Endodermal cell (in vitro differentiated cells): ENCODE measurements at places on chromosomes 2 and 18. TPM values are rescaled to one million over a fixed set of nuclear protein-coding genes. Genes with fewer than 3 reads are reported as not detected.

GRCh38 chr2:4527416-4527815 is 824.0 kb downstream of the DCDC2C start:
- DNase-seq = no peak

- DNase-seq = no peak
These were observed 50.6 kb upstream of the RNF152 start for GRCh38 chr18:61943175-61943964.

DNA sequence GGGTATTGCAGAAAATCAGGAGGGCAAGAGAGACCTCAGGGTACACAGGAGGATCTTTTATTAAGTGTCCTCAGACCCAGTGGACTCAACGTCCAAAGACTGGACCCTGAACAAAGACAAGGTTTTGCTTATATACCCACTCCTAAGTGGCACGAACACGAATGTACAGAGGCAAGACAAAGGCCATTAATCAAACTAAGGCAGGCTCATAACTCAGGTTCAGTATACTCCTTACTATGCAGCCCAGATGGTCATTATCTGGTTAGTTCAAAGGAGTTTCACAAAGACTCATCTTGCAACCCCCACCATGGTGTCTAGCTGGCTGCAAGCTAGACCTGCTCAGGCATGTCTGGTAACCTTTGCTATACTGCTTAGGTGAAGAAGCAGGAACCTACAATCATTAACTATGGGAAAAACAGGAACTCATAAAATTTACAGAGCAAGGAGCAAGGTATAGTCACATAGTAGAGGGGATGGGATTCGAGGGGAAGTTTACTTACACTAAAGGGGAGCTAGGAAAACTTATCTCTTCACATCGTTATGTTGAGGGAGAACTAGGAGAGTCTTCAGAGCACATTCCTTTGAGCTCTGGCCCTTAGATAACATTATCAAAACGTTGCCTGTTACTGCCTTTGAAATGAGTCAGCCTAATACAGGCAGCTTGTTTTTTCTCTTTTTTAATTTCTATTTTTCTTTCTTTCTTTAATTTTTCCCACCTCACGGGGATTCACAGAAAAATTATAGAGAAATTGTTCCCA is 33.9 kb downstream of the SLC4A3 start:
- peak; percentile 40 for DNase-seq

DNA sequence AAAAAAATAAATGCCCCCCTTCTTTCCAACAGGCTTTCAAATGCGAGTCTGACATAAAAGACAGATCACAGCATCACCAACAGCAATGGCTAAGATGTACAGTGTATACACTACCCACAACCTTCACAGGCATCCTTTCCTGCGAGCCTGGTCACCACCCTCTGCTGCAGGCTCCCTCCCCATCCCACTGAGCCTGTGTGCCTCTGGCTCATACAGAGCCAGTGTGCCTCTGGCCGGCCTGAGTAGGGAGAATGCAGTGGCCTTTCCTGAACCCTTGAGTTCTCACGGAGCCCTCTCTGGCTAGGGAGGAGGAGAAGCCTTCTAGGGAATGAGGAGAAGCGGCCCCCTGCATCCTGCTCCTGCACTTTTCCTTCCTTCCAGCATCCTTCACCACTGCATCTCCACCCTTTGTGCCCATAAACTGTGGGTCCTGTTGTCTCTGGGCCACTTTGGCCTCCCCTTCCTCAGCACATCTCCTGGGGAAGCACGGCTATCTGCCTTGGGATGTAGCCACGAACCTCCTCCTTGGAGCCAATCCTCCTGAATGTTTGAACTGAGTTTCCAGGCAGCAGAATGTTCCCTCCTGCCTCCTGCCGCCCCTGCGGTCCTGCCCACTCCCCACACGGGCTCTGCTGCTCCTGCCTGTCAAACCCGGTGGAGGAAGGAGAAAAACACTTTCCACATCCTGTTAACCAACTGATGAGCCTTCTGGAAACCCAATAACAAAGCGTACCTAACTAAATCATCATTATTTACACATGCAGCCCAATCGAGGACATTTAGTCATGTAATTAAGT is 22.5 kb downstream of the GYPC start:
- DNase-seq = no peak

DNA sequence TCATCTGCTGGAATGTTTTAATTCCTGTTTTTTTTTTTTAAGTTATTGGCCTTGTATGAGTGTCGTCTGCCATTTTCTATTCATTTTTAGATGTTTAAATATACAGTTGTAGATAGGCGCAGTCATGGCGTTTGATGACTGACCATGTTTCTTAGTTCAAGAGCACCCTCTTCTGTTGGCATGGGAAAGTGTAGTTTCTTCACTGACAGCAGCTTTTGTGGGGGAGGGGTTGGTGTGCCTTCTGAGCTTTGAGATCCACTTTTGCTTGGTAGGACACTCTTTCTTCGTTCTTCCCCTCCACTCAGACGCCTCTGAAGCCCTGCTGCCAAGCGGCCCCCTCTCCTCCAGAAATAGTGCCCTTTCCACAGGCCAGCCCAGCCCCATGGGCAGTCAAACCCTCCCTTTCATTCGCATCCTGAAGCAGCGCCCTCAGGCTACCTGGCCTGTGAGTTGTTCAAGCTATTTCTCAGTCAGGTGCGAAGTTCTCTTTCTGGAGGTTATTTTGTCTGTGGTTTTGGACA is 492.0 kb downstream of the TNS1 start:
- peak; percentile 84 for DNase-seq

GRCh38 chr2:230569298-230569697 is 143.3 kb upstream of the CAB39 start:
- DNase-seq = no peak

GRCh38 chr2:227455200-227455599 is 16.8 kb upstream of the AGFG1 start:
- DNase-seq = no peak

- DNase-seq = no peak
These were observed 29.0 kb upstream of the GIGYF2 start for GRCh38 chr2:232667989-232668583.

PSD4 gene
- total RNA-seq = 4.0 and 5.2 TPM in 2 replicates

EVX2 gene
- 0.05 TPM in 1 of 2 replicates, not detected in the other for total RNA-seq

MARCO gene
- total RNA-seq = not detected in 2 replicates

C1QL2 gene
- not detected in 3 replicates for total RNA-seq

MC4R gene
- not detected in 3 replicates for total RNA-seq

DLGAP1 gene
- 11.1 and 21.5 TPM in 2 replicates for total RNA-seq
